NCI-H748 treated with DMSO at 0.1 percent for 48 hours (cell line): ENCODE measurements at places on chromosomes 2 and 18.

DNA sequence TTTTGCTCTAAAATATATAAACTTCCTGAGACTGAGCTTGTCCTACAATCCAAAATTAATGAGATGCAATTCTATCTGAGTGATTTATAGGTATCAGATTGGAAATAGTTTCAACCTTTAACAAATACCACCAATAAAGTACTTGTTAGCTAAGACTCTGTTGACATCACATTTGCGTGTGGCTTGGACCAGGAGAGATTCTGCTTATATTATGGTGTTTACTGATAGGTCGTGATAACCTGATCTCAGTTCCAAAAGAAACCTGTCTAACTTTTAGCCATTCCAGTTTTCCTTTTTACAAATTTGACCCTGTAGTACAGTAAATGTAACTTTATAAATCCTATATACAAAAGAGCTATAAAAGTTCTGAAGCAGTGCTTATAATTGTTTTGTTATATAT is 78.4 kb upstream of the ABCA12 start:
- no peak for DNase-seq

GRCh38 chr2:233929352-233930022 is 12.3 kb downstream of the TRPM8 start:
- no peak for DNase-seq

- no peak for DNase-seq
Observed at GRCh38 chr2:65053199-65053598, 3.0 kb upstream of the CEP68 start.

GRCh38 chr2:151063271-151063670 is 198.4 kb downstream of the RBM43 start:
- DNase-seq: peak; percentile 67

GRCh38 chr2:25366629-25367028 is 24.9 kb upstream of the DNMT3A start:
- no peak for DNase-seq

- no peak for DNase-seq
Observed at GRCh38 chr2:227765788-227766372, 20.2 kb downstream of the SCYGR8 start.

DNA sequence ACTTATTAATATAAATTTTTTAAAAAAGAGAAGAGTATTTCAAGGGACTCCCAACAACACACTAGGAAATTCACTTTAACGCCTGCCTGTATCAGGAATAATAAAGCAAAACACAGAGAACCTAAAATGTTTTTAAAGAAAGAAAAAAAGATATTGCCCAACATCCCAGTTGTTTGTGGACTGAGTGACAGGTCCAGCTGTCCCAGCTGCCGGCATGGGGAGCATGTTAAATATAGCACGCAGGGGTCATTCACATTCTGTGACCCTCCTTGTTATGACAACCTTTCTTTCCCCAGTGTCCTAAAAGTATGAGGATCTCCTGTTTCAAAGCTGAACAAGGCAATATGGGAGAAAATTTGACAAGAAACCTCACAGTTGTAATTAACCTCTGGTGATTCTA is 4.4 kb downstream of the KLHL41 start:
- DNase-seq: no peak

DNA sequence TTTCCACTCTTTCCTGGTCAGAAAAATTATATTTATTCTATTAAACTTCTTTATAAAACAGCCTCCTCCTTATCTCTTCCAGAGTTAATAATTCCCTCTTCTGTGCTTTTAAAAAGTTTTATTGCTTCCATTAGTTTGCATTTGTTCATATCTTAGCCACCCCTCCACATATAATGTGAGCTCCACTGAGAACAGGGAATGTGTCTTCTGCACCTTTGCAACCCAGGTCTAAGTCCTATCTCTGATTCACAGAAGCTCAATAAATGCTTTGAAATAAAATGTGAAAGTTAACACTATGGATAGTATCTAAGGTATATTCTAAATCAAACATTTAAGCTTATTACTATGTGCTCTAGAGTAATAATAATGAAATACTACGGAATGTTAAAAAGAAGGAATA is 9.3 kb upstream of the LRATD1 start:
- DNase-seq: no peak

DNA sequence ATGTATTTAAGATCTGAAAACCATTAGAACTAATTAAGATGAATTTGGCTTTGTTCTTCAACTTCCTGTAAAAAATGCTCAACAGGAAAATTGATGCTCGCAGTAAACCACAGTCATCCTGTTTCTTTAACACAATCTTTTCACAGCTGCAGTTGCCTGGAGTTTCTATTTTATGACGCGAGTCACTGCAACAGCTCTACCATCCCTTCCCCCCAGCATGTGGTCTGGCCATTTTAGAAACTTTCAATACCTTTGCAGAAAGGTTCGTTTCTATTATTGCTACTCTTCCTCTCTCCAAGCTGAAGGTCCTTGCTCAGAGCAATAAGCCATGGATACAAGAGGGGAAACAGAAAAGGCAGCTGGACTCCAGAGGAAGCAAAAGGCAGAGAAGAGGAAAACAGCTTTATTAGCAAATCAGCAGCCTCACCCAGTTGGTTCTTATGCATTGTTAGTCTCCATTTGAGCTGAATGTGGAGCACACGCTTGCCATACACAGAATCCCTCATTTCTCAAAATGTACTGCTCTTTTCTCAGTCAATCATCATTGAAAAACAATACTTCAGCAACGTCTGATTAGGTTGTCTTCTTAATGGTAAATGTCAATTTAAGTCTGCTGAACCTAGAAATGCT is 3.9 kb downstream of the WIPF1 start:
- no peak for DNase-seq

- peak; percentile 76 for DNase-seq
Observed at GRCh38 chr18:55489034-55489986, 98.7 kb downstream of the TCF4 start.

GRCh38 chr2:182646763-182647498 is 69.1 kb upstream of the DNAJC10 start:
- no peak for DNase-seq

- no peak for DNase-seq
Observed at GRCh38 chr2:68203587-68203986, 45.9 kb downstream of the PNO1 start.

DNA sequence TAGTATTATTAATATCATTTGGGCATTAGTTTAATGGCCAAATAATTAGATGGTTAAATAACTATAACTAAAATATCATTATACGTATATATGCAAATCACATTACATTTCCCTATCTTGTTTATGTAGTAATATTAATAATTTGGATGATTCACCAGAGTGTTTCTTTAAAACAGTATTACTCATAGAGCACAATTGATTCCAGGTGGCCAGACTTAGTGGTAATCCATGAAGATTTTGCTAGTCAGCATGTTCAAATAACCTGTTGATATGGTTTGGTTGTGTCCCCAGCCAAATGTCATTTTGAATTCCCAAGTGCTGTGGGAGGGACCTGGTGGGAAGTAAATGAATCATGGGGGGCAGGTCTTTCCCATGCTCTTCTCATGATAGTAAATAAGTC is 782.3 kb downstream of the LRP1B start:
- no peak for DNase-seq

DNA sequence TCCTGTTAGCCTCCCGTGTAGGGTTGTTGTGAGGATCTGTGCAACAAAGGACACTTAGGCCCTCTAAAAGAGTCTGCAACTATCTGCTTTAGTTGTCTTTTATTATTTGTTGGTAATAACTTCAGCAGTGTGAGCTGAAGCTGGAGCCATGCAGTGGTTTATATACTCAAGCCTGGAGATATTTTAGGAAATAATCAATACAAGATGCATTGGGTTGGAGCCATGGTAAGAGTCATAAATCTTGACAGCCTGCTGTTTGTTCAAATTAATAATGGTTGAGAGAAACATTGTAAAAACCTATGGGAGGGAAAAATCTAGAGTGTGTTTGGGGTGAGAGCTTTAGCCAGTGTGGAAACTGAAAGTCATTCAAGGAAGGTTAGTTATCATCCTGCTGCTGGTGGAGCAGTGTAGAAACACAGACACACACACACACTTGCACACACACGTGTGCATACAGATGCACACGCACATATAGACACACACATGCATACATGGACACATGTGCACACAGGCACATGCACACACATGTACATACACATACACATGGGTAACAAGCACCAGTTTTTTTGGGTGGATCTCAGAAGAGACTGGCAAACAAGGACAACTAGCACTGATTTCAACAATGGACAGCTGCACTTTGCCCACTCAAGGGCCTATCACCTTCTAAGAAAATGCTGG is 51.0 kb downstream of the ACOXL start:
- DNase-seq: no peak

GRCh38 chr2:98026292-98026691 is 30.5 kb upstream of the TMEM131 start:
- no peak for DNase-seq

- no peak for DNase-seq
Observed at GRCh38 chr18:77395953-77396352, 146.3 kb downstream of the GALR1 start.

DNA sequence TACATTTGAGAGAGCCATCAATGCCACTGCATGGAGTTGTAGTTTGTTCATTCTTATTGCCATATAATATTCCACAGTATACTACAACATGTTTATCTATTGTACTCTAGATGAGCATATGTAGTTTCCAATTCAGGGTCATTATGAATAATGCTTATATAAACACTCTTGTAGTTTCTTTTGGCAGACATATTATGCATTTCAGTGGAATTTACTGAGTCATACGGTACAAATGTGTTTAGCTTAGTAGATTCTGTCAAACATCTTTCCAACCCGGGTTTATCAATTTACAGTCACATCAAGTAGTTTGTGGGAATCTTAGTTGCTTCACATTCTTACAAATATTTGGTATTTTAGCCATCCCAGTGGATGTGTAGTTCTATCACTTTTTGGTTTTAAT is 161.1 kb downstream of the KCNH7 start:
- DNase-seq: no peak

DNA sequence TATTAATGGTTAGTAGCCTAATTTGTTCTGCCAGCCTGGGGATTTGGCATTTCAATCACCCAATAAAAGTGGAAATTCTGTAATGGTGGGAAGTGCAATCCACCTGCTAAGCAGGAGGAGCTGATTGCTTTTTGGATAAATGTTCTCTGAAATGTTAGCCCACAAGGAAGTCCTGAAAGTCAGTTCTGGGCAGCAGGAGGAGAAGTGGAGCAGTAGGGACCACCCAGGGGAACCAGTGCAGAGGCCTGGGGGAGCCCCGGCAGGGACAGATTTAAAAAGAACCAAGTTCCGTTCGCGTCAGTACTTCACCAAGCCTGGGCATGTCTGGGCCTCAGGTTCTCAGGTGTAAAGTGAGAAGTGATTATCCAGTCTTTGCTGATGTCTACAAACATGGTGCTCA is 248.5 kb upstream of the RAB6C start:
- DNase-seq: no peak

- no peak for DNase-seq
Observed at GRCh38 chr2:144683966-144684365, 164.0 kb upstream of the ZEB2 start.

GRCh38 chr2:184814421-184814820 is 216.1 kb downstream of the ZNF804A start:
- peak; percentile 34 for DNase-seq

- DNase-seq: no peak
Observed at GRCh38 chr2:64325477-64325851, 128.5 kb upstream of the LGALSL start.

DNA sequence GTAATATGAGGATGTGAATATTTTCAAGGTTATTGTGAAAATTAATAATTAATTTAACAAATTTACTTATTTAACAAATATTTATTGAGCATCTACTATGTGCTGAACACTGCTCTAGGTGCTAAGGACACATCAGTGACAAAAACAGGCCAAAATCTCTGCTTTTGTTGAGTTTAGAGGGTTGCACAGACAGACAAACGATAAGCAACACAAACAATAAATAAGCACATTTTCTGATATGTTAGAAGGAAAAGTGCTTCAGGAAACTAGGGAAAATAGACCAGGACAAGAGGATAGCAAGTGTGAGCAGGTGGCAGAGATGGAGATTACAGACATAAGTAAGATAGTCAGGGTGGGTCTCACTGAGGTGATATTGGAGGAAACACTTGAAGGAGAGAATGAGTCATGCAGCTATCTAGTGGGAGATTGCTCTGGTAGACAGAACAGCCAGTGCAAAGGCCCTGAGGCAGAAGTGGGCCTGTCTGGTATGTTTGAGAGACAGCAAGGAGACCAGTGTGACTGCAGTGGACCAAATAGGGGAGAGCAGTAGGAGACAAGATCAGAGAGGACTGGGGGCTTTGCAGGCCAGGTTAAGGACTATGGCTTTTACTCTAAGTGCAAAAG is 38.3 kb downstream of the SFXN5 start:
- DNase-seq: no peak

DNA sequence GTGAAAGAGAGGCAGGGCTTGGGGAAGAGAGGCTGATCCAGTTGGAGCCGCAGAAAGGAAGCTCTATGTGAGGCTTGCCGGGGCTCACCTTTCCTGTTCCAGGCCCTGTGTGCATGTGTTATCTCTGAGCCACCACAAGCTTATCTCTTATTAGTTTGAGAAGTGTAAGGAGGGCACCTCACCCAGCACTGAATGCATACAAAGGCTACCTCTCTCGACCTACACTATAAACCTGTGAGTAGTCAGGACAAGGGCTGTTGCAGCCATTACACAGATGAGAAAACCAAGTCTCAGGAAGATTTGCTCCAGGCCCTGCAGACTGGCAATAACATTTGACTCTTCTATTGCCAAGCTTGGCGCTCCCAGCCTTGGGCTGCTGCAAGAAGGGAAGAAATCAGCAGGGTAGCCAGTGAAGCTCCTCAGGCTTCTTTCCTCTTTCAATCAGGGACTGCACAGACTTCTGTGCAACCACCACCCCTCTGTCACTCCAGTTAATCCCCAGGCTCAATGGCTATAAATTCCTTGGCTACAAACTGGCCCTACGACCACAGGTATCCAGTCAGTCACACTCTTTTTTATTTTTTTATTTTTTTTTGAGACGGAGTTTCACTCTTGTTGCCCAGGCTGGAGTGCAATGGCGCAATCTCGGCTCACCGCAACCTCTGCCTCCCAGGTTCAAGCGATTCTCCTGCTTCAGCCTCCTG is 73.8 kb downstream of the CLHC1 start:
- no peak for DNase-seq

GRCh38 chr2:119755906-119756305 is 3.8 kb upstream of the PTPN4 start:
- DNase-seq: no peak

DNA sequence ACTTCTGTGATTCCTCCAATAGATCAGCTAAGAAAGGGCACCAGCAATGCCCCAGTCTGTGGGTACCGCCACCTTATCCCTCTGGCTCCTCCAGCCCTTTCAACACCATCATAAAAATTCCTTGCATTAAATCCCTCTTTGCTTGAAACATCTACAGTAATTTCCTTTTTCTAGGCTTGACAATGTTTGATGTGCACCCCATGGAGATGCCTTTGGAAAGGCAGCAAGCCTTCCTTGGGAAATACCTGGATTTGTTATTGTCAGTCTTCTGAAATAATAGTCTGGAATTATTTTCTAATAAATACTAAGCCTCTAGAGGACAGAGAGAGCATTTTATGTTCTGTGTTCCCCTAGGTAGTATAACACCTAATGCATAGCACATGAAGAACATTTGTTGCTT is 46.1 kb downstream of the NCKAP5 start:
- no peak for DNase-seq

GRCh38 chr2:589281-590130 is 87.7 kb downstream of the TMEM18 start:
- no peak for DNase-seq

GRCh38 chr2:66082581-66082980 is 352.3 kb upstream of the MEIS1 start:
- no peak for DNase-seq

- no peak for DNase-seq
Observed at GRCh38 chr2:127173057-127173456, 47.0 kb downstream of the CYP27C1 start.

- no peak for DNase-seq
Observed at GRCh38 chr2:165055082-165055851, 99.9 kb upstream of the SLC38A11 start.
